Ascending aorta (tissue), 2 donors: ENCODE measurements at places on chromosomes 2 and 18.

GRCh38 chr2:111200333-111200881 lies 79.7 kb downstream of the BCL2L11 start:
- no peak for DNase-seq

DNA sequence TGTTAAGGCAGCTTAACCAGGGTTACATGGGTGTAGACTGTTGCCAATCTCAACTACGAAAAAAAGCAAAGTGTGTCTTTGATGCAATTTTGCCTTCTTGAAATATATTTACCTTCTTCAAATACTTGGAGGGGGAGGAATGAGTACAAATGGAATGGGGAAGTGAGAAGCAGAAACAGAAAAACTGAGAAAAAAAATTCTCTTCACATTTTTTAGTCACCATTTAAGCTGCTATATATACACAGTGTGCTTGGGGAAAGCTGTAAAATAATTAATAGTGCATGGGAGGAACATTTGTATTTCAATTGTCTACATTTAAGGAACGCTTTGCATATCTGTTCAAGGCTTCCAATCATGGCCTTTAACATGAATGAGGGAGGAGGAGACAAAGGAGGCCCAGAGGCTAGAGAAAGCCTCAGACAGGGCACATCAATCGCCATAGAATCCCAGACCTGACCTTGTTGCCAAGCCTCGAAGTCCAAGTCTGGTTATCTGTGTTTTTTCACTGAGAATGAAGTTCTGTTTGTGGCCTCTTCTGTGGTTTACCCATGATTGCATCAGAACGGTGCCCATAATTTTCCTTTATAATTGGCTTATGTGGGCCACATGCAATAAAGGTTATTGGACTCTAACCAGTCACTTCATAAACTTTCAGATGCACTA lies 158.6 kb downstream of the PIK3C3 start:
- DNase-seq, result no peak

GRCh38 chr2:210224941-210225672 lies at the start of gene ACADL:
Gene ACADL (minus strand): TSS chr2:210225447. CDS start chr2:210225263, 184 bp downstream.
- no peak for DNase-seq

DNA sequence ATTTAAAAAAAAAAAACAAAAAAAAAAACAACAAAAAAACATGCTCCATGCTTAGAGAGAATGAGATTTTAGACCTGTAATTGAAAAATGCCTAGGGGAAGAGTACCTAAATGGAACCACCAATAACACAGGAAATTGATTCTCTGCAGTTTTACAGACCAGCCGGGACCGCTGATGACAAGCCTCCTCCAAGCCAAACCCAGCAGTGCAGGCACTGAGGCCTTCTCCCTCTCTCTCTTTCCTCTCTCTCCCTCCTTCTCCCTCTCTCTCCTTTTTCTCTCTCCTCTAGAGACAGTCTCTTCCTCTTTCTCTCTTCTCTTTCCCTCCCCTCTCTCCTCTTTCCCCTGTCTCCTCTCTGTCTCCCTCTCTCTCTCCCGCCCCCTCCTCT lies 228.8 kb upstream of the COPS8 start:
- no peak for DNase-seq

- no peak for DNase-seq
Measured at GRCh38 chr18:8615397-8616027, 6.3 kb downstream of the RAB12 start.

- no peak for DNase-seq
Measured at GRCh38 chr18:21930177-21930576, 189.6 kb downstream of the MIB1 start.

- no peak for DNase-seq
Measured at GRCh38 chr18:55833543-55833942, 245.6 kb upstream of the TCF4 start.

GRCh38 chr2:20970068-20970467 lies 73.8 kb downstream of the APOB start:
- DNase-seq, result no peak

- DNase-seq, result no peak
Measured at GRCh38 chr18:45974088-45974536, 7.0 kb upstream of the EPG5 start.

GRCh38 chr2:197322724-197323720 lies 12.4 kb upstream of the ANKRD44 start:
- DNase-seq, result no peak

DNA sequence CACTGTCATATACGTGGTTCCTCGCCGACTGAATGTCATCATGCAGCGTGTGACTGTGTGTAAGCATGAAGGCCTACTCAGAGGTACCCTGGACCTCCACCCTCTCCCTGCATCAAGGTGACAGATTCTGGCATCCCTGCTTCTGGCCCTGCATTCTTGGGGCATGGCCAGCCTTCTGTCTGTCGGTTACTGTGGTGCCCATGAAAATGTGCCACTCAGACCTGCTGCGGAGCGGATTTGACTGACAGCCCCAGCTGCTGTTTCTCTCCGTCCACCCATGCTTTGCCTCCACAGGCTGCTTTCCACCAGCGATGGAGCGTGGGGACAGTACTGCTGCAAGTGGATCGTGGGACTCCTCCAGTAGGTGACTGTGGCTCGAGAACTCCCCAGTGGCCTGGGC lies 9.6 kb downstream of the TMEM177 start:
- no peak for DNase-seq

- no peak for DNase-seq
Measured at GRCh38 chr2:181853696-181854095, 37.8 kb upstream of the ITPRID2 start.

DNA sequence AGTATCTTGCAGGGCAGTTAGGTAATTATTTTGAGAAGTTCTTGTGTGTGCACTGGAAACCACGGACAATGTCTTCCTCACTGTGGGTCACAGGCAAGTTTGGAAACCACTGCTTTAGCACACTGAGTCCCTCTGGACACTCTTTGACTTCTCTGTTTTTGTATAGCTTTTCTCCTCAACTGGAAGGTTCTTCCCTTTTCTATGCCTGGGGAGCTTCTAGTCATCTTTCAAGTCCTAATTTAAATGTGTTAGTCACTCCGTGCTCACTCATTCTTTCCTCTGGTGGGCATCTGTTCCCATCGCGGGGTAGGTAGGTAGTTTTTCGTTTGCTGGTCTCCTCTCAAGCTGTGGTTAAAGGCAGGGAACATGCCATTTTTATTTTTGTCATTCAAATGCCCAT lies 32.1 kb downstream of the E2F6 start:
- DNase-seq, result no peak
